Brain pericyte (primary cell): ENCODE measurements at places on chromosomes 2 and 18.

DNA sequence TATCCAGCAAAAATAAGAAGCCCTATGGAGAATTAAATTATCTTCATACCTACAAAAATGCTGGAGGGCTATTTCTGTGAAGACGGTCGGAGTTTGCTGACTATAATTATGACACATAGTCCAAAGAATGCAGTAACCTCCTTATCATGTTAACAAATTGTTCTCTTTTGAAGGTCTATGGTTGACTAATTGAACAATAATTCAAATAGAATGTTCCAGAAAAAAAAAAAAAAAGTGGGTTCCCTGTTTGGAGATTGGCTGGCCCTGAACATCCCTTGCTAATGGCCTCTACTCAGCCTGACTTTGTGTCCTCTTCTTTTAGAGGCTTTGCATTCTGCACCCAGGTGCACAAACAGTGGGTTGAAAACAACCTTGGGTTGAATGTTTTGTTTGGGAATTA, 82.8 kb upstream of the CCBE1 start:
- DNase-seq, result no peak

- DNase-seq, result no peak
Observed at GRCh38 chr2:230688490-230688889, 24.2 kb upstream of the CAB39 start.

GRCh38 chr2:70939839-70940580, 4.3 kb downstream of the ATP6V1B1 start:
- no peak for DNase-seq

GRCh38 chr18:2794159-2794558, 52.6 kb upstream of the EMILIN2 start:
- DNase-seq, result no peak

DNA sequence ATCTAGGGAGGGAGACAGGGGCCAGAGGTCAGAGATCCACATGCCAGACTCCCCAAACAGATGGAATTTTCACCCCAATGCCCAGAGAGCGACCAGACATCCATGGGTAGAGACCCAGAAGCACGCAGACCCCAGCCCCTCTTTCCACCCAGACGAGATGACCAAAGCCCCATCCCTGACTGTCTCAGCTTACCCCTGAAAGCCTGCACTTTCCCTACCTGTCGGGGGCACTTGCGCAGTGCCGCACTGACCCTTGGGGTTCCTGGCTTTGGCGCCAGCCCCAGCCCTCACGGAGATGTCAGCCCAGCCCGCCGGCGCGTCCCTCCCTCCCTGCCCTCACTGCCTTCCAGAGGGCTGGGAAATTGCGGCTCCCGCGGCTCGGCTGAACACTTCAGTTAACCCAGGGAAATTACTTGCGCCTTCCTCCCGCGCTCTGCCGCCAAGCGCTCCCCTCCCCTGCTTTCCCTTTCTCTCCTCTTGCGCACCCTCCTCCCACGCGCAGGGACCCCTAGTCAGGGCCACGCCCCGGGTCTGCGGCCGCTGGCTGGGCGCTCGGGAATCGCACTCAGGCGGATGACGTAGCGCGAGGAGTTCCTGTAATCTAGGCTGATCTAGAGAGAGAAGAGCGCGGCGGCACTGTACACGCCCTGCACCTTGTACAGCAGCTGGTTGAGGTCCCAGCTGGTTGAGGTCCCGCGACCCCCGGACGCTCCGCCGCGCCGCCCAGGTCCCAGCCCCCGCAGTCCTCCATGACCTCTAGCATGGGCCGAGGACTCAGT, 12.0 kb downstream of the ALPG start:
- DNase-seq, result no peak

DNA sequence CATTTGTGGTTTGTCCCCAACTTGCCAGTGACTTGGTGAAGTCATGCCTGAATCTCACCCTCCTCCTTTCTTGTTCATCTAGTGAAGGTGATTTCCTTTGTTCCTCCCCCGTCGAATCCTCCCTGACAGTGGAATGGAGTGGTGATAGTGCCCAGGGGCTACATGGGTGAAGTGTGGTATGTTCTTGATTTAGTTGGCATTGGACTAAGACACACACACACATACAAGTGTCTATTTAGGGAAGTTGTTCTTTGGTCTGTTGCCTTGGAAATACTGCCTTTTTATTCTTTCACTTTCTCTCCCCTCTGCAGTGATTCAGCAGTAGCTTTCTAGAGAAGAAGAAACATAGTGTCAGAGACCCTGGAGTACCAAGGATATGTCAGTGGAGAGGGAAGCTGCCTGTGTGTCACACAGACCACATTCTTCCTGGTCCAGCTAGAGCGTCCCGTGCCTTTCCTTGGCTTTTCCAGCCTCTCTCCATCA, 10.9 kb downstream of the INPP4A start:
- DNase-seq, result no peak

GRCh38 chr2:58938988-58939387, 697.9 kb upstream of the FANCL start:
- DNase-seq, result no peak

GRCh38 chr2:107133412-107133811, 247.4 kb upstream of the ST6GAL2 start:
- no peak for DNase-seq

DNA sequence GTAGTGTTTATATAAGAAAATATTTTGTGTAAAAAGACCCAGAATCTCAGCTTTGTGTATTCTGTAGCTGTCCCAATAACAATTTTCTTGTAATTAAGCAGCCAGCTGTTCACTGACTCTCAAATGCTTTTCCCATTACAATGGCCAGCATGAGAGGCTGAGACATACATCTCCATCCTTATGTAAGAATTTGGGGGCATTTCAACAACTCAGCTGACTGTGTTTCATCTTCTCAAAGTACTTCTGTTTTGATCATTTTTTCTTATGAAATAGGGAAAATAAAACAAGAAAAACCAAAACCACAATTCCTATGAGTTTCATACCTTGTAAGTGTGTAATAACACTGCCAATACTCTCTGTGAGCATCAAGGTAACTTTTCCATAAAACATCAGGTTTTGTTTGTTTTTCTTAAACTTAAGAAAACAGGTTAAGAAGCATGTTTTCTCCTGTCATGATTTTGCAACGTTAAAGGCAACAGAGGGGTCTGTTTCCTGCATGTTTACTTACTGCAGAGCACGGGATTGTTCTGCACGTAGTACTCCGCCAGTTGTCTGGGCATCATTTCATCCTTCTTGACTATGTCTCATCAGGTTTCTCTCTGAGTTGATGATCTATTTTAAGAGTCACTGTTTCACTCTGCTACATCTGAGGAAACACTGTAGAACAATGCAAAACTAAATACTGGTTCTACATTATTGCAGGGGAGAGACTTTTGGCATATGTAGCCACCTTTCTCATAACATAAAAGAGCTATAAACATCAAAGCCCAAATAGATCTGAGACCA, 62.9 kb upstream of the CYRIA start:
- DNase-seq, result no peak

GRCh38 chr18:32937066-32937465, 164.2 kb upstream of the KLHL14 start:
- no peak for DNase-seq

- DNase-seq, result no peak
Observed at GRCh38 chr2:60230037-60230436, 323.4 kb downstream of the BCL11A start.

DNA sequence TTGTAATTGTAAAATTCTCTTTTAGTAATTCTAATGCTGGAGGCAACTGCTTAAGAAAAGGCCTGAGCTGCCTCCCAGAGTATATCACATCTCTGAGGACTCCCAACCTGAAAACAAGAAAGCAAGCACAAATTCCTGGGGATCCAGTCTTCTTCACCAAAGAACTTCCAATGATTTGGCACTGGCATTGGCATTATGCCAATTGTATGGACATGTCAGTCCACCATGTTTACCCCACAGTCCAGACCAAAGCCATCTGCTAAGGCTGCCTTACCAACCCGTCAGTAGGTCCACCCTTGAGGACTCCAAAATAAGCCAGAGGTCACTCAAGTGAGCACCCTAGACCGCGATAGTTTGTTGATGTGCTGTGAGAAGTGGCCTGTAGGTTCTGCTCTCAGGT, 263.1 kb downstream of the RND3 start:
- no peak for DNase-seq

- no peak for DNase-seq
Observed at GRCh38 chr2:187477051-187477450, 29.0 kb upstream of the CALCRL start.

DNA sequence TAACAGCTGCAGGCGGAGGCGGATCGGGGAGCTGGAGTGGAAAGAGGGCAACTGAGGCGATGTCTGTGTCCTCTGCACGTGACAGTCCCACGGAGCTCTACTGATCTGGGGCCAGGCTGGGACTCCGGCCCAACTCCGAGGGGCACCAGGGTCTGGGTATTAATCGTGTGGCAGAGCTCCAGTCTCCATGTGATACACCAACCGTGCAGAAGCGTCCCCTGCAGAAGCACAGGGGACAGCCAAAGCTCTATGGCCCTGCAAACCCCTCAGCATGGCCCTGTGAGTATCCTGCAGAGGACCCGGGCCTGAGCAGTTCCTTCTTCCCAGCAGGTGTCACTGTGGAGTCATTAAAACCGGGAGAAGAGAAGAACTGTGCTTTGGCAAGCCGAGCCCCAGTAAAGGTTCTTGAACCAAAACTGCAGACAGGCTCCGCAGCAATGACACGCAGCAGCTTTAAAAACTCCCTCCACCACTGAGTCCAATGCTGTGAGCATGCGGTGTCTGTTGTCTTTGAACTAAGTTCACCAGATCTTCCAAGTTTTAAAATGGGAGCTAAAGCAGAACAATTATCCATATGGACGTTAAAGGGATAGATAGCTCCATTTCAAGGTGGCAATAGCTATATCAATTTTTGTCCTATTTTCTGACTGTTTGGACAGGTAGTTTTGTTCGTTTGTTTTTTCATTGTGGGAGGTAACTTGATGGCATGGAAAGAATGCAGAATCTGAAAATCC, 79.4 kb downstream of the TMEM182 start:
- no peak for DNase-seq

DNA sequence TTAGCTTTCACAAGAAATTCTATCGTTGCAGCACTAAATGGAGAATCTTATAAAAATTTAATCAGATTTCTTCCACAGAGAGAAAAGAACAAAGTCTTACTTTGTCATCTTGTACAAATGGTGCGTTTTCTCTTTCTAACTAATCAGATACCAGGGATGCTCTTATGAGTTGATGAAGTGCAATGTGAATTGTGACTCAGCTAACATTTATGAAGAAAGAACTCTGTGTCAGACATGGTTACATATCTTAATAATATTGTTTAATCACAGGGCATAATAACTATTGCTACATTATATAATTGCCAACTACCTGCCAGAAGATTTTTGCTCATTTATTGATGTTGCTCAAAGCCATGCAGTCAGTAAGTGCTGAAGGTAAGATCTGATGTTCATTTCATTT, 465.0 kb downstream of the CCDC85A start:
- no peak for DNase-seq

DNA sequence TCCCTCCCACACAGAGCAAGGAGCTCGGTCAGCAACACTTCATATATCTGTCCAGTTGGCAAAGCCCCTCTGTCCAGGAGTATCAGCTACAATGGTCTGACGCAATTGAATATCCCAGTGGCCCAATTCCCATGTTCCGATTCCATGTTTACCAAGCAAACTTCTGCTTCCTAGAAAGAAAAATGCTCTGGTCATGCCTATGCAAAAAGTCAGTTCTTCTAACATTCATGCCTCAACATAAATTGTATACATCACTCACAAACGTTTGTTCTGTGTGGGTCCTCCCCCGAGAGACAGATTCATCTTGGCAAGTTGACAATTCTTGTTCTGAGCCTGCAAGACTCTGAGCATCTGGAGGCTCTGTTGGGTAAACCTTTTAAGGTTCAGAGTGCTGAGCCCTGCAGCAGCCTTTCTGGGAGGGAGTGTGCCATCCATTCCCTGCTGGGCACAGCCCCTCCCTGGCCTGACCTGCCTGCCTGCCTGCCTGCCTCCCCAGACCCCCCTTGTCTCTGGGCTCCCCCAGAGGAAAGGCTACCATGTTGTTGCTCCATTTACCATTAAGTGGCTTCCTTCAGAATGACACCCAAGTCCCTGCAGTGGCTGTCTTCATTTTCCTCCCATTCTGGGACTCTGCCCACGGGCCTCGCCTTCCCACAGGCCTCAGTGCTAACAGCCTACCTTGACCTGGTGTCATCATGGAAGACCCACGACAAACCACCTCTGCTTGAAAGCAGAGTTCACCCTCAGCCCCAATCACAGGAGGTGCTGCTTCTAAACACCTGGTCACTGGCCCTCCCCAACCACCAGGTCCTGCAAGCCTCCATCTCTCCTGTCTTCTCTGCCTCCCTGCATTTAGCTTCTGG, 37.6 kb upstream of the TAF1B start:
- DNase-seq, result no peak

GRCh38 chr2:190254063-190254850, 65.4 kb downstream of the HIBCH start:
- no peak for DNase-seq
